Activated CD4-positive, alpha-beta T cell treated with anti-CD3 and anti-CD28 coated beads, Interleukin-2, amount 50 U/mL, for 16 hours (primary cell): ENCODE measurements at places on chromosomes 1 and 21.
A peak's percentile ranks its signal among the peaks of the same experiment; 100 is the strongest.

GRCh38 chr1:215665215-215665614, 98.1 kb downstream of the KCTD3 start:
- peak; percentile 11 for DNase-seq

GRCh38 chr1:241411056-241411775, 54.2 kb upstream of the RGS7 start:
- no peak for DNase-seq

DNA sequence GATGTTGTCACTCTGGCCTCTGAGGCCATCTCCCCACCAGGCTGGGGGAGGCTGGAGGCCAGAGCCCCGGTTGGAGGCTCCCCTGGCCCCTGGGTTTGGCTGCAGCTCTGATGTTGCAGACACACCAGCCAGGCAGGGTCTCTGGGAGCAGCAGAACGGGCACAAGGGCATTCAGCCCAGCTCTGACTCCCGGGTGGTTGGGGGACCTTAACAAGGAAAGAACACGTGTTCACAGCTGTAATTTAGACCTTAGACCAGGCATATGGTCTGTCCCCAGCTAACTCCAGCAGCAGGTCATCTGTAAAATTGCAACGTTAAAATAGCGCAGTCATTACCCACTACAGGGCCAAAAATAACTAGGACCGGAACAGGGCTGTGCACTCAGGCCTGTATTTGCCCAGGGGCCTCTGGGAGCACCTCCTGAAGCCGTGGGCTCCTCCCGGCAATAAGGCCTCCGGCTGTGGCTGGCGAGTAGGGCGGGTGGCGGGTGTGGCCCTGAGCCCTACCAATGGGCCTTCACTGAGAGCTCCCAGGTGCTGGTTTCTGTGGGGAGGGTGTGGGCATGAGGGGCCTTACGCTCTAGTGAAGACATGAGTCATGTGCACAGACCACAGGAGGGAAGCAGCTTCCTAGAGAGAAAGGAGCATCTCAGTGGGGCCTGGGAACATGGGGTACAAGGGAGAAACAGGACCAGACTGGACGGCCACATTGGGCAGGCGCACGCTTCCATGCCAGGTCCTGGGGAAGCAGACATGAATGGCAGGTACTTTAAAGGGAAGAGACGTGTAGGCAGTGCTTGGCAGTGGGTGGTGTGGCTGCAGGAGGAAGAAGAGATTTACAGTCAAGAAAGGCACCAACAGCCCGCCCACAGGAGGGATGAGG, 6.1 kb downstream of the LDLRAP1 start:
- DNase-seq, result peak; percentile 92

DNA sequence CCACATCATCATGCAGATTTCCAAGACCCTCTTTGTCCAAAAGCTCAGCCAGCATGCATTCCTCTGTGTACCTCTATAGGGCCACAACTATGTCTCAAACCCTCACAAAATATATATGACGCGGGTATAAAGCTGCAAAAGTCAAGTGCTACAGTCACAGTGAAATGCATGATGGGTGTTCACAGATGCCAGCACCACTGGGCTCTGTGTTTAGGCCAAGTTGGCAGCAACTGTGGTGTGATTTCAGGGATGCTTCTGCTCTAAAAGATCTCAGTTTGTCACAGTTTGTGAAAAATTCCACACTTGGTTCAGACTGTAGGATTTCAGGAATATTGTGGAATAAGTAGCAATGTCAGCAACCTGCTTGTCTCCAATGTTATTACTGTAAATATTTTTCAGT, 23.9 kb upstream of the SELP start:
- no peak for DNase-seq

- no peak for DNase-seq
These were observed 13.4 kb downstream of the PROK1 start for GRCh38 chr1:110464340-110464739.

DNA sequence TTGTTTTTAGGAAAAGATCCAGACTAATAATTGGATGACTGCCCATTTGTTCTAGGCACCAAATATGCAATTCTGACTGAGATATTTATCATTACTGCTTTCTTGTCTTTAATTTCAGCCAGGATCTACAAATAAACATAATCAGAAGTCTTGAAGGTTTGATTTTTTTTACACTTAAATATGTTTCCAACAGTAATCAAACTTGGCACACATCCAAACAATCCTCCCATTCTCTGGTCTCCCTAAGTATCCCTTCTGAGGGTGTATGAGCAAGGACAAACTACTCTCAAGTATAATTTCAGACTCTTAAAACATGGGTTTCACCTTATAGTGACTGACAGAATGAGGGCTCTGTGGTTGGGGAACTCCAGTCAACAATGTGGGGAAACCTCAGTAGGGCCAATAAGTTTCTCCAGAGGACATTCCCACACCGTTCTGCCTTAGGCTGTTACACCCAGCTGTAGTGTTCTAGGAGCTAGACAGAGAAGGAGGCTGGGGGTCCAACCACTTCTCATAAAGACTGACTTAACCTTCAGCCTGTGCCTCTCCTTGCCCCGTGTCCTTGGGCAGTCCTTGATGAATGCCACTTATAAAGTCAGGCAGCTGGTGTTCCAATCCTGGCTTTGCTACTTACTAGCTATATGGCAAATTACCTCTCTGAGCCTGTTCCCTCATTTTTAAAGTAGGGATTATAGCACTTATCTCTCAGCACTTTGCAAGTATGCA, 1.5 kb upstream of the PALMD start:
- no peak for DNase-seq

GRCh38 chr1:119298687-119299303, 69.8 kb upstream of the HAO2 start:
- DNase-seq, result no peak

GRCh38 chr1:35030756-35031446, 844 bp downstream of the ZMYM6 start:
- peak; percentile 25 for DNase-seq

GRCh38 chr1:231176421-231176820, 14.6 kb downstream of the TRIM67 start:
- DNase-seq, result no peak
